ENCODE measurements at places on chromosomes 1 and 21.

- peak; percentile 91 for DNase-seq
Observed at GRCh38 chr1:151547119-151547899, 7.2 kb downstream of the TUFT1 start.

DNA sequence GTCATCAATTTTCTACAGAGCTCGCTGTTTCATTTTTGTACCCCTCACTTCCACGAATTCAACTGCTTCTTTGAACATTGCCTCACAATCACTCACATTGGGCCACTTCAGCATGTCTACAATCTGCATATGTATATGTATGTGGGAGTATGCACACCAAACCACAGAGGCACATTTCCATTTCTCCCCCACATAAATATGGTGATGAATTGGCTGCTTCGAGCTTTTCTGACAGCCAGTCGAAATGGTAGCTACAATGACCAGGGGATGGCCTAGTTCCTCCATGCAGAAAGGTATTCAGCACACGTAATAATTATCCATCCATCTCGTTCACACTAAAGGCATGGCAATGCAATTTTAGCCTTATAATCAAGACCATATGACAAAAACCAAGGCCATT lies 229.6 kb upstream of the ESRRG start:
- no peak for DNase-seq

DNA sequence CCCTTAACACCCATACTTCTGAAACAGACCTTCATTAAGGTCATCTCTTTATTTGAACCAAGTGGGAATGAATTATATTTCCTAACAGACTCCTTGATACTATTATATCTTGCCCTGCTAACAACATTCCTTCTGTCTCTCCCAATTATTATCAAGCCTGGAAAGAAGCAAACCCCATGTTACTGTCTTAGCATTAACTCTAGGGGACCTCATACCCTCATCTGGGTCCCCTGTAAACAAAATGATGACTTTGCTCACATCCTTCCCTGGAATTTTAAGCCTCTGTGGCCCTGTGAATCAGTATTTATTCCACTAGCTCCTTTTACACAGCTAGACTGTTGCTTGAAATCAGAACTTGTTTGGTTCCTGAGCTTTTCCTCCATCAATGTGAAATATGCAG lies 38.3 kb upstream of the BCL10 start:
- no peak for DNase-seq

- no peak for DNase-seq
Observed at GRCh38 chr1:6045110-6045502, 582 bp upstream of the KCNAB2 start.

GRCh38 chr1:56456435-56457101 lies 122.8 kb downstream of the PLPP3 start:
- DNase-seq: no peak

DNA sequence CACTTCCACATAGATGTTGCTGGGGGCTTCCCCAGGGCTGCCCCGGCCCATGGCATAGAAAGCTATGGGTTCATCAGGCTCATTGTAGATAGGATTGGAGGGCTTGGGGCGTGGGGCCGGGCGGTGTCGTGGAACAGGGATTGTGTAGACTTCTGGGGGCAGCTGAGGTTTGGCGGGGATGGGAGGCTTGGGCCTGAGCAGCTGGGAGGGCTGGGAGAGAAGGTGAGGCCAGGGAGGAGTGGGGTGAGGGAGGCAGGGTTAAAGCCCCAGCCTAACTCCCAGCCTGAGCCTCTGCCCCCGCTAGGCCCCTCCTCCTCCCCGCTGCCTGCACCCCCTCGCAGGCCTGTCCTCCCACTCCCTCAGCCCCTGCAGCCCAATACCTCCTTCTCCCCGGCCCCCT lies 7.4 kb downstream of the SH2D2A start:
- DNase-seq: no peak

DNA sequence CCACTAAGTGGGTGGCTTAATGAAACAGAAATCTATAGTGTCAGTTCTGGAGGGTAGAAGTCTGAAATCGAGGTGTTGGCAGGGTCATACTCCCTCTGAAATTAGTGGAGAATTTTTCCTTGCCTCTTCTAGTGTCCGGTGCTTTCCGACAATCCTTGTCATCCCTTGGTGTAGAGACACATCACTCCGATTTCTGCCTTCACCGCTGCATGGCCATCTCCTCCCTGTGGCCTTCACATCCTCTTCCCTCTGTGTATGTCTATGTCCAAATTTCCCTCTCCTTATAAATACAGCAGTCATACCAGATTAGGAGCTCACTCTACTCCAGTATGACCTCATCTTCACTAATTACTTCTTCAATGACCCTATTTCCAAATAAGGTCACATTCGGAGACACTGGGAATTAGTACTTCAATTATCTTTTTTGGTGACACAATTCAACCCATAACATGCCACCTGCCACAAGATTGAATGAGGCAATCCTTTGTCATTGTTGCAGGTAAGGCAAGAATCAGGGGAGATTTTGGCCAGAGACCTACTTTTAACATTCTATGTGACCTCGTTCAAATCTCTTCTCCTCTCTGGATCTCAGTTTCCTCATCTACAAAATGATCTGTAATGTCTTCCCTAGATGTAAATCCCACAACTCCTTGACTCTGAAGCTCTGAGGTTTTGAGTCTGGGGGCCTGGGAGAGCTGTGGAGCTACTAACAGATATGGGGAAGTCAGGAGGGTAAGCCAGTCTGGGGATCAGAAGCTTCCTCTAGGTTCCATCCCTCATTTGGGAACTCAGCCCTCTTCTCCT lies 16.1 kb downstream of the NAV1 start:
- no peak for DNase-seq

DNA sequence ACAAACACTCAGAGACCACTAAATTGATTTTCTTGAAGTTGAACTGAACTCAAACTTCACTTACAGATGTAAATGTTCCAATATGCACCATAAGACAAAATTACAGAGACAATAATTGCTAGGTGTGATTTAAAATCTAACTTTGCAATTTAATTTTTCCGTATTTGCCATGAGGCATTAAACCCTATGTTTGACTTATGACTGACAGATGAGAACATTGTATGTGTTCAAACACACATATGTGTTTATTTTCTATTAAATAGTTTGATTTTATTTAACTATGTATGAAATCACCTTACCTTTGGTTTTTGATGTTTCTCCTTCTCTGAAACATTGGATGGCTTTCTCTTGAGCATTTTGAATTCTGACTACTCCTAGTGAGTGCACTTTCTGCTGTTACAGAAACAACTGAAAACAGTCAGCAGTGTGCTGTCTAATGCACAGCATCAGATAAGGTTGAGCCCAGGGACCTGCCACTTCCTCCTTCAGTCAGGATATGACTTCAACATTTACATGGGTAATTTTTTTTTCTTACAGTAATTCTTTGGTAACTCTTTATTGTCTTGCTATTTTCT lies at the start of gene SAMSN1:
Gene SAMSN1, minus strand, starts transcription at position 410 of the 575 bp plus-strand sequence. Its CDS starts 54 bp downstream, at position 356.
- no peak for DNase-seq

GRCh38 chr21:44601596-44602462 lies 1.4 kb downstream of the KRTAP10-7 start:
- DNase-seq: no peak

DNA sequence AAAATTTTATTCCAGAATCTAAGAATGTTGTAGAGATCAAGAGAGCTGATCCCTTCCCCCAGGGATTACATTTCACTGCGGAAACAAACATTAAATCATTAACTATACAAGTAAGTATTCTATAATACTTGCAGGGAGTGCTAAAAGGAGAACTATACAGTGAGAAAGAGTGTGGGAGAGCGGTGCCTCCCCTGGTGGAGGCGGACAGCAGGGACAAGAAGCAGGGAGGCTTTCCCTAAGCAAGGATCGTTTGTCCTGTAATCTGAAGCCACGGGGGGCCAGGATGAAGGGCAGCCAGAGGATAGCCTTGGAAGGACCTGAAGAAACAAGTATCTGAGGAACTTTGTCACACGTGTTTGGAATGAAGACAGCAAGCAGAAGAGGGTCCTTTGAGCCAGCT lies 40.1 kb downstream of the SLC9C2 start:
- DNase-seq: no peak

DNA sequence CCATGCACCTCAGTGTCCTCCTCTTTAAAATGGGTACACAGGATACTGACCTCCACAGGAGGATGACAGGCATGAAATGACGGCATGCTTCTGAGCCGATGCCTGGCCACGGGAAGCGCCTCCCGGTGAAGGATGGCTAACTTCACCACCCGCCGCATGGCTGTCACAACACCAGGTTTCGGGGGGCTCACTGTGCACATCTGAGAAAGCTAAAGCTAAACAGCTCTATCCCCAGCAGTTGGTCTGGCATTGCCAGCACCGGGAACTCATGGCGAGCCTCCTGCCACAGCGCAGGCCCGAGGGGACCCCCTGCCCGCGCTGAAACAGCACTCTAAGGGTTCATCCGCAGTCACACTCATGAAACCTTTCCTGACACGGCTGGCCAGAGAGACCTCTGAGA lies 16.0 kb downstream of the NPHP4 start:
- DNase-seq: no peak

DNA sequence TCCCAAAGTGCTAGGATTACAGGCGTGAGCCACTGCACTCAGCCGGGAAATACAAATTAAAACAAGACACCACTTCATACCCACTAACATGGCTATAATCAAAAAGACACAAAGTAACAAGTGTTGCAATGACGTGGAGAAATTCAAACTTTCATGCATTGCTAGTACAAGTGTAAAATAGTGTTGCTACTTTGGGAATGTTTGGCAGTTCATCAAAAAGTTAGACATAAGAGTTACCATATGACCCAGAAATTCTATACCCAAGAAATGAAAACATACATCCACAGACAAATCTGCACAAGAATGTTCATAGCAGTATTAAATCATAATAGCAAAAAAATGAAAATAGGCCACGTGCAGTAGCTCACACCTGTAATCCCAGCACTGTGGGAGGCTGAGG lies 16.4 kb downstream of the FOXJ3 start:
- no peak for DNase-seq

DNA sequence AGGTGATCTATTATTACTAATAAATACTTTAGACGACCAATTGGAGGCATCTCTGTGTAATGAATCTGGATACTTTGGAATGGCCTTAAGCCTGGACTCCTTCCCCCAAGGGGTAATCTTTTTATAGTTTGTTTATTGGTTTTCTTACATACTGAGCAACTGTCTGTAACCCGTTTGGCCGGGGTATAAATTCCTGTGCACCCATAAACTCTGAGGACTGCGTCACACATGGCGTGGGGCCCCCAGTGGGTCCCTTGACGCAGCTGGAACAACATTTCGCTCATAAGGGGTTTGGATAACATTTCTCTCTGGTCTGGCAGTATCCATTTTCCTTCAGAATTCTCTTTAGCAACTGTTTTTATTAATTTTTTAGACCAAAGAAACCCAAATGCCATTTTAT lies 26.5 kb downstream of the SCCPDH start:
- no peak for DNase-seq

DNA sequence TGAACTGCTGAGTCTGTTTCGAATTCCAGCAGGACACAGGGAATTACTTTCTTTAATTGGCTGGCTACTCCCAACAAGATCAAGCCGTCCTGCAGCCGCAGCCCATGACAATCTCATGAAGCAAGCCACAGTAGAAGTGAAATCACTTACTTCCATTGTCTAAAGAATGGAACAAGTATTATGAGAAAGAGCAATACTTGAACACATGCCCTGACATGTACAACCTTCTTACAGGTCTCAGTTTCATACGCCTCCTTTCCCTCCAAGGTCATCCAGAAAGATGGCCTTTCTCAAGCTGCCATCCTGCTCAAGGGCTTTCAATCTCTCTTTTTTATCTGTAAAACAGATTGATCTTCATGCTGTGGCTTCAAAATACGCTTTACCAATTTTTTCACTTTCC lies 85.1 kb downstream of the PCSK9 start:
- DNase-seq: no peak

DNA sequence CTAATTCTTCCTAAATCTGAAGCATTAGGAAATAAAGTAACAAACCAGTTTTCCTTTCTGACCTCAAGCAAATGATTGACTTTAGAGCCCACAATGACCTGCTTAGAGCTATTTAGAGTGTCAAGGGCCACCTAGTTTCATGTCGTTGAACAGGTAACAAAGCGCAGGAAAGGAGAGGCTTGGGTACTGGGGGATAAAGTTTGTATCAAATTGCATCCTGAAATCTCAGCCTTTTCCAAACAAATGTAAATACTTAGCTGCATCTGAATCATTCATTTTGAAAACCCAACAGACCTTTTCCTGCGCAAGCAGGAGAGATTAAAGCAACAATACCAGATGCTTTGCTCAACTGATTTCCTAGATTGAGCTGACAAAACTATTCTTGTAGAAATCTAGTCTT lies 121.2 kb downstream of the NRIP1 start:
- DNase-seq: no peak

DNA sequence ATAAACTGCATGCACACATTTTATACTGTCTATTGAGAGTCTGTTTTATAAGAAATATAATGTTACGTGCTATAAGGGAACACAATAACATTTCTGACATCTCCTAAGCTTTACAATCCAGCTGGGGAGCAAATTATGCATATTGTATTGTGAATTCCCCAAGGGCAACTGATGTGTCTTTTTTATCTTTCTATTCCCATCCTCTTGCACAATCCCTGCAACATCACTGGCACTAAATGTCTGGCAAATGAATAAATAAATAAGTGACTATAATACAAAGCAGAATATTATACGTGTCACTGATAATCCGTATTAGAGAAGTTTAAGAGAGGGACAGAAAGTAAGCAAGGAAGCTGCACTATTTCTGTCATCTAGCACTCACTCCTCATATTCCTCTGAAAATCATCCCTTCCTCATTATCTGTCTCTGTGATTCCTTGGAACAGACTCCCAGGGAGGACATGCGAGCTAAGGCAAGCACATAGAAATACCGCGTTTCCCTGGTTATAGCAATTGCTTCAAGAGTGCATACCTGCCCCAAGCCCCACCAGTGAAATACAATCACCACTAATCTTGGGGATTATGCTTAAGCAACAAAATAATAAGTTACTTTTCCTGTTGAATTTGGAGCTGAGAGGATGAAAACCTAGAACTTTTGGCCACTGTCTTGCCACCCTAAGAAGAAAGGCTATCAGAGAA lies 205.4 kb downstream of the SMYD3 start:
- no peak for DNase-seq

Measured in astrocyte of the cerebellum (primary cell).